ENCODE measurements at places on chromosomes 12 and 14.

- DNase-seq = no peak
Observed at GRCh38 chr12:26247873-26248272, 52.5 kb downstream of the SSPN start.

DNA sequence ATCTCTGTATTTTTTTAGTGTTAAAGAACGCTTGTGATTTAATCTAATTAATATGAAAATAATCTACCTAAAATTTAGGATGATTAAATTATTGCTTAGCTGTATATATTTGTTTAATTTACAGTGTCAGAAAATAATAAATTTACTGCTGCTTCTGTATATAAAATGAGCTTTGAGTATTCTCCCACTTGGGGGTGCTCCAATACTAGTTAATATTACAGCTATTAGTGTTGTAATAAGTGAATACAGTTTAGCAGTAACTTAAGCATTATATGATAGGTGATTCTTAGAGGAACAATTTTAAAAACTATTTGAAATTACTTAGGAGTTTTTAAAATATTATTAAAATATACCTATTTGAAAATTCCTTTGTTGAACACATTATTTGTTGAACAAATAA lies 62.2 kb downstream of the PAPOLA start:
- no peak for DNase-seq

- DNase-seq = no peak
Observed at GRCh38 chr12:46259071-46259470, 9.8 kb downstream of the SLC38A1 start.

DNA sequence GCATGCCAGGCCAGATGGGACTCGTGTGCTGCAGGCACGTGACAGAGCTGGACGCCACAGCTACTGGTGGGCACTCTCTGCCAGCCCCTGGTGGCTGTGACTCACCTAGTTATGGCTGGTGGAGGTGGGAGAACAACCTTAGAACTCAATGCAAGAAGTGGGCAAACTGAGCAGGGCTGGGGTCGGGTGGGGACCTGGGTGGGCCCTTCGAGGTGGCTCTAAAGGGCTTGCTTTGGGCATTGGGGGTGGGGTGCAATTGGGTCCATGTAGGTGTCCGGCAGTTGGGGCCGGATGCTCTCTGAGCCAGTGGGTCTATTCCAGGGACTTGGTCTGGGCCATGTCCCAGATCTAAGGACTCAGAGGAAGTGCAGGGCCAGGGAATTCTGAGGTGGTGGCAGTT lies 5.1 kb upstream of the SERPINA12 start:
- no peak for DNase-seq

DNA sequence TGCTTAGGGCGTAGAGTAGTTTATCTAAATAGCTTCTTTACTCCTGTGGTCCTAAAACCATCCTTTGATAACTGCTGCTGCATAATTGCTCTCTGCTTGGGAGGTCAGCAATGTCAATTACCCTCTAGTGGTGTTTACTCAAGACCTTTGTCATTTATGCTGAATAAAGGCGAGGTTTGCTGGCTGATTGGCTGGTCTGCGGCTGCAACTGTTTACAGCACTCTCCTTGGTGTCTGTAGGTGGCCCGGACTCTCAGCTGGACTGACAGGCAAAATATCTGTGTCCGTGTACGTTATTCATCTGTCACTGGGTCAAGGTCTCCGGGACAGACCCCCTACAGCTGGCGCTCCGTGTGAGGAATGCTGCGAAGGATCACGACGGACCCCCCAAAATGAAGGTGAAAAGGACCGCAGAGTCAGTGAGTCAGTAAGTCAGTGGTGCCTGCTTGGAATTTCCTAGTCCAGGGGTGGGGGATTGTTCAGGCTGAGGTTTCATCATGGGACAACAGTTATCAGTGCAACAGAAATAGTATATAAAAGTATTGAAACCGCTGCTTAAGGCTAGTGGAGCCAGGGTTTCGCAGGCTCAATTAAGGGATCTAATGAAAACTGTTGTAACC lies 253.3 kb upstream of the DIO2 start:
- DNase-seq = no peak

- DNase-seq = no peak
Observed at GRCh38 chr14:21168055-21168454, 12.2 kb upstream of the OR5AU1 start.

GRCh38 chr12:1108276-1108675 lies 117.3 kb downstream of the ERC1 start:
- no peak for DNase-seq

GRCh38 chr12:30006021-30006420 lies 222.3 kb upstream of the TMTC1 start:
- DNase-seq = no peak

- no peak for DNase-seq
Observed at GRCh38 chr12:34215213-34215892, 193.1 kb downstream of the ALG10 start.

DNA sequence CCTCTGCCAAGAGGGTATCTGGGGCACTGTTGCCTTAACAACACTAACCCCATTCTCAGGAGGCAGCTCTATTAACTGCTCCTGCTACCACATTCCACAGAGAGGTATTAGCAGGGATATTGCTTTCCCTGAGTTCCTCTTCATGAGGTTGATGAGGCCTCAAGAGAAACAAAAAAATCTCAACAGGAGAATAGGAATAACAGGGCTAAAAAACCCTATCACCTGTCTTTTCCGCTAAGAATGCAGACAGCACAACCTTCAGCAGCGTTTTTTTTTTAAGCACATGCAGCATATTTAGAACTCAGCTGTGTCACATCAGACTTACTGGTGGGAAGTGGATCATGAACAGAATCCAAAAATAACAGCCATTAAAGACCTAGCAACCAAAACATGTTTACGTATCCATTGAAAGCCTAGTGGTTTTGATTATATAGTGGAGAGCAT lies 29.2 kb downstream of the ATF7 start:
- no peak for DNase-seq

GRCh38 chr14:94397289-94398181 lies 9.1 kb upstream of the SERPINA1 start:
- DNase-seq = no peak

- no peak for DNase-seq
Observed at GRCh38 chr12:111925171-111925570, 83.1 kb downstream of the MAPKAPK5 start.

DNA sequence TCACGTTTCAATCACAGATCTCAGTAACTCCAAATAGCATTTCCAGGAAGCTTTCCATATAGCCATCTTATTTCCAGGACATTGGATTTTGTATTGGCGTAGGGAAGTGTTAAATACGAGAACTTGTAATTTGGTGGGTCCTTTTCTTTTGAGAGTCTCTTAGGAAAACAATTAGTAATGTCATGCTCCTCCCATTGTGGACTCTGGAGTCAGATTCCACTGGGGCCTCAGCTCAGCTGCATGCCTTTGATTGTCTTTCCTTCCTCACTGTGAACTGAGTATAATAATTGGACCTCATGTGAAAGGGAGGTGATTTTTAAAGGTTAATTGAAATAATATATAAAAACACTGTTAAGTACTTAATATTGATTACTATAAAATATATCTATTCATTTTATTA lies 462.6 kb downstream of the NPAS3 start:
- no peak for DNase-seq

GRCh38 chr14:98651037-98651436 lies 621.0 kb downstream of the BCL11B start:
- no peak for DNase-seq

GRCh38 chr12:72011374-72011773 lies 72.7 kb downstream of the TPH2 start:
- DNase-seq = no peak

DNA sequence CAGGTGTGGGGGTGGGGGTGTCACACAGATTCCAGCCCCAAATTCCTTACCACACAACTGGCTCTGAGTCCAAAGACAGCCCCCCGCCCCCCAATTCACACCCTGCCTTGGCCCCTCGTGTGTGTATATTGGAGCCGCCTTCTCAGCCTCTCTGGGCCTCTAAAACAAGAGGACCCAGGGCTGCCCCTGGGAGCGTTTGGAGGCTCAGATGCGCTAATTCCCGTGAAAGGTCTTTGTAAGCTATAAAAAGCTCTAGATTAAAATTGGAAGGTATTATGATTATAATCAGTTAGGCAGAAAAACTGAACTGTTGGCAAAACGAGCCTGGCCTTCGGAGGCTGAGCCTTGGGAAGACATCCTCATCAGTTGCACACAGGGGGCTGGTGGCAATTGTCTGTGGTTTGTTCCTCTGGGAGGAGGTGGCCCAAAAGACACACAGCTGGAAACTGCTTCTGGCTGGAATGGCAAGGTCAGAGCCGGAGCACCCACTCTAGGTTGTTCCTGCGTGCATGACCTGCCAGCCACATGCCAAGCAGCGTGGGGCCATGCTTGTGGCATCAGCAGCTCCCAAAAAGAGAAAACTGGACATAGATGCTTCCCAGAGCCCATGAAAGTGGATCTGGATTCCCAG lies 118.5 kb downstream of the PHETA1 start:
- DNase-seq = no peak

GRCh38 chr12:97681612-97682504 lies 219.3 kb downstream of the RMST start:
- DNase-seq = no peak

- DNase-seq = no peak
Observed at GRCh38 chr14:92755495-92755894, 7.1 kb upstream of the LGMN start.

DNA sequence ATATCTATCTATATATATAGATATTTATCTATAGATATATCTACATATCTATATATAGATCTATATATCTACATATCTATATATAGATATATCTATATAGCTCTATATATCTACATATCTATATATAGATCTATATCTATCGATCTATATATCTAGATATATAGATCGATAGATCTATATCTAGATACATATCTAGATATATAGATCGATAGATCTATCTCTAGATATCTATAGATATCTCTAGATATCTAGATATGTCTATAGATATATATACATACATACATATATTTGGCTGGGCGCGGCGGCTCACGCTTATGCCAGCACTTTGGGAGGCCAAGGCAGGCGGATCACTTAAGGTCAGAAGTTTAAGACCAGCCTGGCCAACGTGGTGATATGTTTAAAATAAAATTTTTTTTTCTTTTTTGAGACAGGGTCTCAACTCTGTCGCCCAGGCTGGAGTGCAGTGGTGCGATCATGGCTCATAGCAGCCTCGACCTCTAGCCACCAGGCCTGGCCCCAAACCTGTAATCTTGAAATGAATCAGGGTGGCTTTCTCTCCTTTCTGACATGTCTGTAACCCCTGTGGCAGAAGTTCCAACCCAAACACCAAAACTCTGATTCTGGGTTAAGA lies 18.1 kb downstream of the ARPC3 start:
- no peak for DNase-seq

- DNase-seq = no peak
Observed at GRCh38 chr14:52790756-52791222, 618 bp downstream of the GNPNAT1 start.

DNA sequence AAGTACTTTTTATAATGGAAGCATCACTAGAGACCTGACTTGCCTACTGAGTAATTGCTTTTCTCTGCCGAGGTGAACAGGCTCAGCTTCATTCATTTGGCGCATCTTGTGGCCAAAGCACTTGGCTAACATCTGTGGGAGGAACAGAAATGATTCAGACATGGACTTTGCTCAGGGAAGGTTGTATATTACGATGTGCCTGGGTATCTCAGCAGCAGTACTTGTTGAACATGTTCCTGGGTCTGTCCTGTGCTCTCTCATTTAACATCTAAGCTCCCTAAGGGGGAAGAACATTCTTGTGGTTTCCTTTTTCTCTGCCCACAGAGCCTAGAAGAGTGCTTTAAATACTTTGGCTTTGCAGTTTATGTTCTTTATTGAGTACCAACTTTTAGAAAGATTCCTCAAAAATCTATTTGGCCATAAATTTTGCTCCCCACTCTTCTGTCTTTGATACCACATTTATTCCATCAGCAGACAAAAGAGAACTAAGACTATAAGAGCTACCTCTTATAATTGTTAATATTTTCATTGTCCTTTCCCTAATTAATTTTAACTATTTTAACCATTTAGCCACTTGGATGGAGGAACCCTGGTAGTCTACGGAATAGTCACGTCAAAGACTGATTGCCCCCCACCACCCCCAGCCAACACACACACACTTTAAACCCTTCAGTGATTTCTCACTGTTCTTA lies 101.2 kb upstream of the EGLN3 start:
- no peak for DNase-seq

- no peak for DNase-seq
Observed at GRCh38 chr14:50964683-50965390, 20.6 kb upstream of the PYGL start.

DNA sequence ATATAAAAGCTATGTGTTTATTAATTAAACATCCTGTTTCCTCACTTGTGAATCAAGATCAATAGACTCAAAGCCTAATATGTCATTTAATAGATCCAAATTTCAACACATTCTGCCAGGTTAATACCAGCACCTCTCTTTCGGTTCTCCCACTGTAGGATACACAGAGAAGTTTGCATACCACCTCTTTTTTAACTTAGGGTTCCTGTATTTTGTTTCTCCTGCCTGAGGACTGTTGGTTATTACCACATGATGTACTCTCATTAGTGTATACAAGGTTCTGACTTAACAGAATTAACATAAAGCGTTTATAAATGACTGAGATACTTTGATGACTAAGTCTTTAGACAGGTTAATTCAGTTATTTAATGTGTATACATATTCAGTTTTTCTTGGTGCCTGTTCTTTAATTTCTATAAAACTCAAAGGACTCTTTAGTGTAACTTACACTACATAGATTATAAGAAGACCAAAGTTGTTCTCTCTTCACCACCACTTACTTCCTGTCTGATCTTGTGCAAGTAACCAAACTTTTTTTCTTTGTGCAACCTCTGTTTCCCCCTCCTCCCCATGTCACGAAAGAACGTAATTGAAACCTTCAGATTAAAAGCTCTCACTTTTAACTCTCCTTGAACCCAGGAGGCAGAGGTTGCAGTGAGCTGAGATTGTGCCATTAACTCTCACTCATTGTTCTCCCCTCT lies 89.8 kb upstream of the DNM1L start:
- no peak for DNase-seq

- DNase-seq = no peak
Observed at GRCh38 chr12:116539905-116540482, 19.2 kb upstream of the MAP1LC3B2 start.

Data from CD4-positive, alpha-beta T cell treated with Interleukin-6 at 100 ng/mL for 8 hours (primary cell).